ENCODE measurements at places on chromosomes 2 and 18.

DNA sequence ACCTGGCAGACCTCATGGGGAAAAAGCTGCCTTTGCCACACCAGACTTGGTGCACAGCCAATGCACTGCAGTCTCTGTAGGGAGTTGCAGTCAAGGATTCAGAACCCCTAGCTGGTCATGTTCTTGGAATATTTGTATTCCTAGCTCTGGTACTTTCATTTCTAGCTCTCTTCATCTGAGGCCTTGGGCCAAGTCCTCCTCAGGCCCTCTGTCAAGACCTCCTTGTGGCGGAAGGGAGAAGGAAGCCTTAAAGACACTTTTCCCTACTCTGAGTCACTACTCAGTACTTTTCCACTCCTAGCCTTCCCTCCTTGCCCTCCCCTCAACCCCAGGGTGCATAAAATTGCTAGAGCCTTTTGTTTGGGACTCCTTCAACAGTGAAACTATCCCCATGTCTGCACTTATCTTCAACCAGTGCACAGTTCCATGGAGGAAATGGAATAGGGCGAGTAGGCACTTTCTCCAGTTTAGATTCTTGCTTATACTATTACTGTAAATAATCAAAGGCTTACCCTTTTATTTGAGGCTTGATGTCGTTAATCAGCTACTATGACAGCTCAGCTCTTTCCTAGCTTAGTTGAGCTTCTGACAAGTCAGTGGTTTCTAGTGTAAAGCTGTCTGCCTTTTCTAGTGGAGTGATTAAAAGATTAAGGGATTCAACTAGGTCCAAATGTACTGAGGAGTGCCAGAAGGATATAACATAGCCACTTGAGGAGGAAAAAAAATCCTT is 15.8 kb downstream of the M1AP start:
- DNase-seq: no peak

- no peak for DNase-seq
These were observed 19.5 kb downstream of the RBKS start for GRCh38 chr2:27870724-27871123.

DNA sequence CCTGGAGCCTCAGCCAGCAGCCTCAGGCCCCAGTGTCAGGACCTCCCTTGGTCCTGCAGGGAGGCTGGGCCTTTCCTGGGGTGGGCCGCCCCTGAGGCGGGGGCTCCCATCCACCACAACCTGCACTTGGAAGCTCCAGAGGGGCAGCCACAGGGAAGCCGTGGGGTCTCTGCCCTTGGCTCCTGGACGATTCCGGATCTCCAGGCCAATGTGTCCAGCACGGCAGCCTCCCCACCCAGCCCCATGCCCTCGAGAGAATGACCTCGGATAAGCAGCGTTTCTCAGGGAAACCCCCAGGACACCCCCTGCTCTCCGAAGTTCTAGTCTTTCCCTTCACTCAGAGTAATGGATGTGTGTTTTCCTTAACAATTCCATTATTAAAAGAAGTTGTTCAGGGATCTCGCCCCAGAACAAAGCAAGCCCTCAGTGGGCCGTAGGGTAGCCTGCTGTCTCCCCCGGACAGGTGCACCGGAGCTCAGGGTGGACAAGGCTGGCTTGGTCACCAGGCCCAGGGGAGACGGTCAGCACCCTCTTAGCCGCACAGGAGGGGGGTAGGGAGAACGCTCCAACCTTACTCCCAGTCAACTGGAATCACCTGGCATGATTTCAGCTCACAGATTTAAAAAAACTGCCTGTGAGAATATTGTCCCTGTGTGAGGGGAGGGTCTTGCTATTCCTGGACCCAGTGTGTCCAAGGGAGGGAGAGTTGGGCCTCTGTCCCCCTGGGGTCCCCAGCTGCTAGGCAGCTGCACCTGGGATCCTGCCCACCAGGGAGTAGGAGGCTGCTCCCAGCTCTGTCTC is 72.2 kb upstream of the OTOS start:
- DNase-seq: no peak

DNA sequence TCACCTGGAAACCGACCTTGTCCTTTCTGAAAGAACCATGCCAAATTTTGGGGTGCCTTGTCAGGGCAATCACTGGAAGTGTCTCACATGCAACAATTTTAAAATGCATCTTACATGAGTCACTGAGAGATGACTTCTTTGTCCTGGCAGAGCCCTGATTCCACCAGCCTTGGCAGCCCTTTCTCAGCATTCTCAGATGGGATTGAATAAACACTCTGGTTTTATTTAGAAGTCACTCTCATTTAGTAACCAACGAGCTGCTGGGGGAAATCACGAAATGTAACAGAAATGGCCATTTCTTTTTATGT is 3.8 kb upstream of the ATP8B1 start:
- no peak for DNase-seq

- no peak for DNase-seq
These were observed 107.3 kb upstream of the MGAT5 start for GRCh38 chr2:134146620-134147019.

DNA sequence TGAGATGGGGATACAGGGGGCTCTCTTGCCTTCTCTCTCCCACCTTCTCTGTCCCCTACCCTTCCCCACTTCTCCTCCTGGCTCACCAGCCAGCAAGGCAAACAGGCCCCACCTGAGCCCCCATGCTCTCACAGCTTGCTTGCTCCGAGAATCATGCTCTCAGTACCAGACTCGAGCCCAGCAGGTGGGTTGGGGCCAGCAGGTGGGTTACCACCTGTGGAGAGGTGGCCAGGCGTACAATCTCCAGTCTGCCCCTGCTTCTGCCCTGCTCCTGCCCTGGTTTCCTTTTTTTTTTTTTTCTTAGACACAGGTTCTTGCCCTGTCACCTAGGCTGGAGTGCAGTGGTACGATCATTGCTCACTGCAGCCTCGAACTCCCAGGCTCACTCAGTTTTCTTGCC is 214.5 kb downstream of the SH3RF3 start:
- no peak for DNase-seq

DNA sequence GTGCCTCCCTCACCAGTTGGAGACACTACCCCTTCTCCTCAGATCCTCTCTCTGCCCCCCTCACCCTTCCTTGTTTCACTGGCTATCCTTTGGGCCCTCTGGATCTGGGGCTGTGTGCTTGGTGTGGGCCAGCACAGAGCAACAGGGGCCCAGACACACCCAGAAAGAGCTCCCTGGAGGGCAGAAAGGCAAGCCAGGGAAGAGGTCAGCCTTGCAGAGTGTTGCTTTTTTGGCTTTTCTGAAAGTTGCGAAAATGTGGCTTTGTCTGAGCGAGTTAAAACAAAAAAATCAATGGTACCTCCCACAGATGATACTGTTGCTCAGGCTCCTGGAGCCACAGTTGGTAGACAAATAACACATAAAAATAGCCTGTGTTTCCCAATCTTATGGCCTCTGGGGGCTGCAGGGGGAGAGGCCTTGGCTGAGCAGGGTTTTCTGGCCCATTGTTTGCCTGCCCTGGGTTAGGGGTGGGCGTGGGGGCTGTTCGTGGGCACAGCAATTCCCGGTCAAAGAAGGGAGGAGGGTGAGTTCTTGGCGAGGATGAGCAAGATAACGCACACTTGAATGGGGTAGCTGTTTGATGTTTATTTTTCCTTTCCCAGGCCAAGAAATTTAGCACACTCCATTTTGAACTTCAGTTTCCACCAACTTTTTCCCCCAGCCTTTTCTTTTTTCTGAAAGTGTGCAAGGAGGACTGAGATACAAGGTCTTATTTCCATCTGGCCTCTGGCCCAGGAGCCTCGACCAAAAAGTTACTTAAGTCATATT is 167.0 kb upstream of the HAAO start:
- no peak for DNase-seq

DNA sequence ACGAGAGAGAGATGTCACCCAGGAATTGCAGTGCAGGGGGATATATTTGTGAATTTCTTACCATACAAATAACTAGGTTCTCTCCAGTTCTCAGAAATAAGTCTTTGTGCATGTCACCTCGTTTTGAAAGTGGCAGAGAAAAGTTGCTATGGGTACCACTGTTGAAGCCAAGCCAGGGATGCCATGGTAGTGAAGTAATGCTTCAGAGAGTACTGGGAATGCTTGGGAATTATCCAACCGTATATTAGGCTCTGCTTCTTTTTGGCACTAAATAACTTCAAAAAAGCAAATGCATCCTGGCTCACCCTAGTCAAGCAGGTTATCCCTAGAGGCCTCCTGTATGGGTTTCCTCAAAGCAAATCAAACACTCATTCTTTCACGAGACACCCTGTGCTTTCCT is 50.7 kb upstream of the DDX18 start:
- no peak for DNase-seq

GRCh38 chr2:73703675-73704074 is 33.5 kb downstream of the TPRKB start:
- DNase-seq: no peak

- no peak for DNase-seq
These were observed 9.3 kb upstream of the THADA start for GRCh38 chr2:43605079-43605655.

- DNase-seq: no peak
These were observed 39.6 kb downstream of the PAX8 start for GRCh38 chr2:113238871-113239839.
